ENCODE measurements at places on chromosomes 5 and 9.

GRCh38 chr5:14347522-14347921 lies 204.4 kb downstream of the TRIO start:
- no peak for DNase-seq

GRCh38 chr5:64457846-64458245 lies 48.0 kb upstream of the RGS7BP start:
- DNase-seq, result no peak

- DNase-seq, result no peak
Observed at GRCh38 chr9:80866576-80867227, 822.6 kb downstream of the TLE1 start.

DNA sequence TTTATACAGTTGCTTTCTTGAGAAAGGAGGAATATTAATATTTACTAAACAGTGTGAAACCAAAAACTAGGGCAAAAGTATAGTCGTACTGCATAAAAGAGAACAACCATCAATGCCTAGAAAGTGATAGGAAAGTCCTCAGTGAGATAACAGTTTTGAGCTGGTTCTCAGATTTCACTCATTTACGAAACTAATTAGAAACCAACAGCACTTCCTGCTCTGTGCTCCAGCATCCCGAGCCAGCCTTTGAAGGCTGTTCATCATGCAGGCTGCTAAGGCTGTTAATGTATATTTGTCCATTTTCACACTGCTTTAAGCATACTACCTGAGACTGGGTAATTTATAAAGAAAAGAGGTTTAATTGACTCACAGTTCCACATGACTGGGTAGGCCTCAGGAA lies 2039.9 kb downstream of the EFNA5 start:
- no peak for DNase-seq

- DNase-seq, result no peak
Observed at GRCh38 chr5:2010940-2011339, 128.2 kb upstream of the IRX4 start.

DNA sequence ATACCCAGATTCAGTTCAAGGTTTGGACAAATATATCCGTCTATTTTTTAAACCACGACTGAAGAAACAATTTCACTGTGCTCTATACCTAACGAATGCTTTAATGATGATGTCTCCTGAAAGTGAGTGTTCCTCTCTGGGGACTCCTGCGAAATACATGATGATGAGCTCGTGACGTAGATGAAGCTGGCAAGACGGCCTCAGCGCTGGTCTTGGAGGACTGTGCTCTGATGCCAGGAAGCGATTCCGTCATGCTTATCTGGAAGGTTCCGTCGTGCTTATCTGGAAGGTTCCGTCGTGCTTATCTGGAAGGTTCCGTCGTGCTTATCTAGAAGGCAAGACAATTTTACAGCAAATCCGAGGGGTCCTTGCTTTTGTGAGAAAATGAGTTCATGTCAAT lies 250.8 kb upstream of the IRX2 start:
- DNase-seq, result no peak

GRCh38 chr5:79562351-79563246 lies 48.7 kb upstream of the HOMER1 start:
- no peak for DNase-seq

DNA sequence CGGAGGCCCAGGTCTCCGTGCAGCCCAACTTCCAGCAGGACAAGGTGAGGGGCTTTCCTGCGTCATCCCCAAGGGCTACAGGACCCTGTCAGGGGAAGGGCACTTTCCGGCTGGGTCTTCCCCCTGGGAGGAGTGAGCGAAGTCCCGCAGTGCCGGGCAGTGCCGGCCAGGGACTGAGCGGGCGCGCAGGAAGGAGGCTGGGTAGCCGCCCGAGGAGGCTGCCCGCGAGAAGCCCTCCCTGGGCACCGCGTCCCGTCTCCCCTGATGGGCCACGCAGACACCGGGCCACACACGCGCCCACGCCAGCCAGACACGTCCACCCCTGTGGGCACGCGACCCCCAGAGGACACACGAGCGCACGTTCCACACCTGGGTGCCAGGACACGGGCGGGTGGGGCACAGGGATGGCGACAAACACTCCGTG lies 357 bp downstream of the PTGDS start:
- DNase-seq, result no peak

DNA sequence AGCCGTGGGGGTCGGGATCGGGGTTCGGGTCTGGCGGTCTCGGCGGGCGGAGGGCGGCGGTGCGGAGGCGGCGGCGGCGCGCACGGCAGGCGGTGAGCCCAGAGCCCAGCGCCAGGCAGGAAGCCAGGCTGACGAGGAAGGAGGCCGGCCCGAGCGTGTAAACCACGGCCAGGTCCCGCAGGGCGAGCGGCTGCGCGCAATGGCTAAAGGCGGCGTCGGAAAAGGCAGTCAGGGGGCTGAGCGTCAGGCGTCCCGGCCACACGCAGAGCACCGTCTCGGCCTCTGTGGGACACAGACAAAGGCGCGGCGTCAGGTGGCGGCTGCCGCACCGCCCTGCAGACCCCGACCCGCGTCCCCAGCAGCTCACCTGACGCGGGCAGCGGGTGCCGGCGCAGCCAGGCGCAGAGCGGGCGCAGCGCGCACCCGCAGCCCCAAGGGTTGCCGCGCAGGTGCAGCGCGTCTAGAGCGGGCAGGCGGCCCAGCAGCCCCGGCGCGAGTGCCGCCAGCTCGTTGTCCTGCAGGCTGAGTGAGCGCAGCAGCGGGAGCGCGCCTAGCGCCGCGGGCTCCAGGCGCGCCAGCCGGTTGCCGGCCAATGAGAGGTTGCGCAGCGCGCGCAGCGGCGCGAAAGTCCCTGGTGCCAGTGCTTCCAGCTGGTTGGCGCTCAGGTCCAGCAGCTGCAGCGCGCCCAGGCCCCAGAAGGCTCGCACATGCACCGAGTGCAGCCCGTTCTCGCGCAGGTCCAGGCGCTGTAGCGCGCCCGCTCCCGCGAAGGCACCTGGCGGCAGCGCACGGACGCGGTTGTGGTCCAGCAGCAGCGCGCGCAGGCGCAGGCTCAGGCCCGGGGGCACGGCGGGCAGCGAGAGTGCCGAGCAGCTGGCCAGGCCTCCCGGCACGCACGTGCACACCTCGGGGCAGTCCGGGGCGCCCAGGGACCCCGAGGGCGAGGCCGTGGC lies 671 bp downstream of the LRRC26 start:
- no peak for DNase-seq

GRCh38 chr9:86277072-86277471 lies 5.3 kb downstream of the ISCA1 start:
- DNase-seq, result no peak

DNA sequence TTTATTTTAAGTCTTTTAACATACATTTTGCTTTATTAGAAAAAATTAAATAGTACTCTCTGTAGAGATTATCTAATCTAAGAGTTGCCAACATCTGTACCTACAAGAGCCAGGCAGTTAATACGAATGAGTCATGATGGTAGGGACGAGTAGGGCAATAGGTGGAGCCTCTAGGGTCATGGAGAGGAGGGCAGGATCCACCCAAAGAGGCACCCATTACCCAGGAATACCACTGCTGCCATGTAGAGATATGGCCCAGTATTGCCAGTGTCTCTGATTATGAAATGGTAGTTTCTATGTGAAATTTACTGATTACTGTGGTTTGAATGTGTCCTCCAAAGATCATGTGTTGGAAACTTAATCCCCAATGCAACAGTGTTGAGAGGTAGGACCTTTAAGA lies 170.4 kb downstream of the PIK3R1 start:
- DNase-seq, result no peak

DNA sequence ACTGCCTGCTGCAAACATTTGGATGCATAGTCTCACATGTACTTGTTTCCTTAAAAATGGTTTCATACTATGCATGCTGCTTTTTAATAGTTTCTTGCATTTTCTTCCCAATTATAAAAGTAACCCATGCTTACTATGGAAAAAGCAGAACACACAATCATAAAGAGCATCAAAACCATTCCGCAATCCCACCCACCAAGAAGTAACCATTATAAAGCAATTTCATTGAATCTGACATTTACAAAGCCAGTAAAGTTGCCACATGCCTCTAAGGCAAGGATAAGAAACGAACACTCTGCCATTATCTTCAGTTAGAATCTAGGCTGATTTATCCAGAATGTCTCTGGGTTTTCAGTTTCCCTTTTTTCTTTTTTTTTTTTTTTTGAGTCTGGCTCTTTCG lies 92.7 kb upstream of the OSMR start:
- no peak for DNase-seq

- no peak for DNase-seq
Observed at GRCh38 chr9:91885746-91886413, 64.1 kb downstream of the ROR2 start.

- DNase-seq, result no peak
Observed at GRCh38 chr5:179357031-179357430, 11.8 kb upstream of the ADAMTS2 start.

GRCh38 chr9:8432224-8432623 lies 632.6 kb upstream of the DMAC1 start:
- no peak for DNase-seq

DNA sequence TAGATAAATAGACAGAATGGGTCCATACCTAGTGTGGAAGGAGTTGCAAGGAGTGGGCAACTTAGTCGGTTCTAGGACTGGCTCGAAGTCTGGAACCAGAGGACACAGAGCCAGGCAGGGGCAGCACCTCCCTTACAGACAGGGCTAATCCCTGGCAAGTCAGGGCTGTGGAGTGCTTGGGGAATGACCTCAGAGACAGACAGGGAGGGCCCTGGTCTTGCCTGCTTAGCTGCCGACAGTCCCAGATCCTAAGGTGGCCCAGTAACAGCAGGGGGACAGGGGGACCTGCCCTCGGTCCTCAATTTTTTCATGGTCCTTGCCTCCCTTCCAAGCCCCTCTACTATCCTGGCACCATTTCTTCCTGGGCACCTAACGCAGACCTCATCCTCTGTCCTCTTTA lies 222.4 kb upstream of the TNC start:
- no peak for DNase-seq

Data from femur (tissue), 1 donor.